ENCODE measurements at places on chromosomes 3 and 15. TPM values are rescaled to one million over a fixed set of nuclear protein-coding genes. Genes with fewer than 3 reads are reported as not detected.

The ROBO2 gene
- total RNA-seq, result under 0.01 TPM

The CCDC71 gene
- 33.2 TPM for total RNA-seq

The CERS3 gene
- not detected for total RNA-seq

The C3orf20 gene
- total RNA-seq, result not detected

The NLGN1 gene
- 3.5 TPM for total RNA-seq

The C3orf22 gene
- not detected for total RNA-seq

The ISL2 gene
- total RNA-seq, result 0.33 TPM

The PAK2 gene
- 44.6 TPM for total RNA-seq

The CCDC191 gene
- 0.49 TPM for total RNA-seq

The ATP10A gene
- total RNA-seq, result 28.5 TPM

The ALDH1L1 gene
- 0.25 TPM for total RNA-seq

The ZNF80 gene
- not detected for total RNA-seq

The DPPA2 gene
- total RNA-seq, result not detected

The TF gene
- 0.16 TPM for total RNA-seq

The HHLA2 gene
- total RNA-seq, result not detected

The CHCHD4 gene
- total RNA-seq, result 7.7 TPM

The VPS13C gene
- 15.8 TPM for total RNA-seq

The CACNA1D gene
- 0.49 TPM for total RNA-seq

The APOD gene
- not detected for total RNA-seq

The SLC51B gene
- not detected for total RNA-seq

The FBXL2 gene
- total RNA-seq, result 10.4 TPM

The FBXL22 gene
- 0.63 TPM for total RNA-seq

The MCTP2 gene
- total RNA-seq, result 4.4 TPM

The TMEM207 gene
- not detected for total RNA-seq

The SERPINI2 gene
- total RNA-seq, result not detected

The NDN gene
- total RNA-seq, result 56.5 TPM

Data from mesangial cell (primary cell).